ENCODE measurements at places on chromosomes 2 and 18. TPM values are rescaled to one million over a fixed set of nuclear protein-coding genes. Genes with fewer than 3 reads are reported as not detected.

Gene CDCA7
- polyA plus RNA-seq = 2.4 TPM

DNA sequence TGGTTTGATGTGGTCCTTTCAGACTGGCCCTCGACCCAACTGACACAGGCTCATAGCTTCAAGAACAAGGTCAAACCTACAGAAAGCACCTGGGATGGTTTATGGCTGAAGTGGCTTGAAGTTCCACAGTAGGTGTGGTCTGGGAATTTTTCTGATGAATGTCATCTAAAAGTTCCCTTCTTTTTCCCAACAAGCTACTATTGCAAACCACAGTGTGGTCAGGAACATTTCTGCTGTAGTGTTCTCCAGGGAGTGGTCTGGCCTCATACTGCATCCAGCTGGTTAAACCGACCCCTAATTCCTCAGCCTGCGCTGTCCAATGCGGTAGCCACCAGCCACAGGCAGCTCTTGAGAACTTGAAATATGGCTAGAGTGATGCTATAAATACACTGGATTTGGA is 92.7 kb downstream of the FAM124B start:
- no peak for DNase-seq

- DNase-seq = no peak
Observed at GRCh38 chr18:65761636-65762295, 11.0 kb downstream of the CDH7 start.

DNA sequence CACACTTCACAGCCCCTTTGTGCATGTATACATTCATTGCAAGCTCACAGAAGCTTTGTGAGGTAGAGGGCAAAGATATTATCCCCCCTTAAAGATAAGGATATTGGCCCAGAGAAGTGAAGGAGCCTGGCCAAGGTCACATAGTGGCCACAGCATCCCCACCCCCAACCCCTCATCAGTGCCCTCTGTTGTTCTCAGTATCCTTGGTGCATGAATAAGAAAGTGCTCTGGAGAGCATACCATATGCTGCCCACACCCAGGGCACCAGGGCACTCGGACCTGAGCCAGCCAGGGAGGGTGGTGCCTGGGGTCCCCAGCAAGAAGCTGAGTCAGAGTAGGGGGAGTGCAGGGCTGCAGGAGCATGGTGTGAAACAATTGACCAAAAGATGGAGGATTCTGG is 3.3 kb downstream of the DYSF start:
- DNase-seq = no peak

GRCh38 chr2:119216994-119217393 is 6.6 kb upstream of the STEAP3 start:
- no peak for DNase-seq

Gene KLHL14
- polyA plus RNA-seq = 0.39 TPM

Gene OR6B2
- polyA plus RNA-seq = not detected

Gene CAPN14
- polyA plus RNA-seq = 0.44 TPM

DNA sequence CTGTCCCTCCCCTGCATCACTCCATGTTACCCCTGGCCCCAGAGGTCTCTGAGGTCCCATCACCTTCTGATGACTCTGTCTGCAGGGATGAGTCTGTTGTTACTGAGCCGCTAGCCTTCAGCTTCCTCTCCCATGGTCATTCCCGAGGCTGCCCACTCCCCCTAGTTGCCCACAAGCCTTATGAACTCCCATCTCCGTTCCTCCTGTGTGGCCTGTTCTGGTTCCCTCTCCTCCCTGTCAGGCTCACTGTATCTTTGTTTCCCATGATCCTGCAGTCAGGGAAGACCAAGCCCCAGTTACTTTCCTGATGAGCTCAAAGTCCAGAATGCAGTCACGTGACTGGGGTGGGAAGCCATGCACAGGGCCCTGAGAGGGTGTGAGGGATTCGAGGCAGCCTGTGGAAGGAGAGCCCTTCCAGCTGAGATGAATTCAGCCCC is 39.5 kb downstream of the INPP4A start:
- DNase-seq = no peak

- no peak for DNase-seq
Observed at GRCh38 chr2:24122366-24123194, 554 bp downstream of the PFN4 start.

DNA sequence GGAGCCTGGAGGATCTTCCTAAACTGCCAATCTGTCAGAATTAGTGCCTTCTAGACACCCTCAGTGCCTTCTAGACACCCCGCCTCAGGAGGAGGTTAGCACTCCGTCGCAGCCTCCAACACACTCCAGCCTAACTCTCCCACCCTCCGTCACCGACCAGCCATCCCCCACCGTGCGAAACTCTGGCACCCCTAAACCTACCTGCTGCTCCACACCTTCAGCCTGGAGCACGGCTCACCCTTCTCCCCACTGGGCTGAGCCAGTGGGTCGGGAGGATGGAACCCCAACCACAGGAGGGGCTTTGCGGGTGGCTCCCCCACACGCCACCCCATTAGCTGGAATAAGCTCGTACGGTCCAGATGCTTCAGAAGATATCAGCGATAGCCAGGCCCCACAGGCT is 468.9 kb upstream of the HS6ST1 start:
- DNase-seq = no peak

- no peak for DNase-seq
Observed at GRCh38 chr2:134508391-134508790, 210.4 kb downstream of the TMEM163 start.

Gene TUBA3E
- polyA plus RNA-seq = not detected

Gene CYBRD1
- polyA plus RNA-seq = 186 TPM

GRCh38 chr2:126685629-126686028 is 29.7 kb downstream of the GYPC start:
- no peak for DNase-seq

DNA sequence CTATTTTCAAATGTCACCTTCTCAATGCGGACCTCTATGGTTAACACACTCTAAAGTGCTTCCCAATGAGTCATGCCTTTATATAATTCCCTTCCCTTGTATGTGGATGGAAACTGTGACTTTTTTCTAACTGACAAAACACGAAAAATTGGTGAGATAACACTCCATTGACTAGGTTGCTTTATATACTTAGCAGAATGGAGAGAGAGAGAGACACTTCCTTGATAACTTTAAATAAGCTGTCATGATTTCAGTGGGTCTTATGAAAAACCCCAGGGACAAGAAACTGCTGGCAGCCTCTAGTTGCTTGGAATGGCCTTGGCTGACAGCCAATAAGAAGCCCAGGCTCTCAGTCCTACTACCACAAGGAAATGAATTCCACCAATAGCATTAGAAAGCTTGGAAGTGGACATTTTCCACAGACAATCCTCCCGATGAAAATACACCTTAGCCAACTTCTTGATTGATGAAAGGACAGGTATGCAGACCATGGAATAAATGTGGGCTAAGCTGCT is 322.2 kb downstream of the ZNF804A start:
- DNase-seq = no peak

- DNase-seq = no peak
Observed at GRCh38 chr18:50814395-50814794, 5.4 kb downstream of the MRO start.

GRCh38 chr18:55779691-55780585 is 191.9 kb upstream of the TCF4 start:
- peak; percentile 36 for DNase-seq

- no peak for DNase-seq
Observed at GRCh38 chr2:173235947-173236803, 118.5 kb upstream of the CDCA7 start.

Gene GAD1
- 0.43 TPM for polyA plus RNA-seq

Gene MAPK4
- 13.8 TPM for polyA plus RNA-seq

Gene SPHKAP
- polyA plus RNA-seq = 0.11 TPM

Gene MFSD2B
- polyA plus RNA-seq = 0.22 TPM

Gene XDH
- polyA plus RNA-seq = 1.5 TPM

DNA sequence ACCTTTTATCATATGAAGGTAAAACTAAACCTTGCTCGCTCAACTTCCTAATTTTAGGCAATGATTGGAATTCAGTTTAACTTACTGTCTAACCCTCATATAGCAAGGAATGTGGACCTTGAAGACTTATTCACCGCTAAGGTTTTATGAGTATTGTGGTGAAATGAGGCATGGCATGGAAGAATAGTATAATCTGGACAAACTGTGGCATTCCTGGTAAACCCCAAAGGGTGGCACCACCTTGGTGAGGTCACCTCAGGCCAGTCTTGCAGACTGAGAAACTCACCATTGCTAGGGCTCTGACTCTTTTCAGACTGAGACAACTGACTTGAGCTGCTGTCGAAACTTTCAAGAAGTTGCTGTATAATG is 51.1 kb upstream of the EHBP1 start:
- DNase-seq = no peak

- DNase-seq = no peak
Observed at GRCh38 chr18:31149351-31149750, 13.3 kb downstream of the DSC1 start.

Gene GCG
- not detected for polyA plus RNA-seq

DNA sequence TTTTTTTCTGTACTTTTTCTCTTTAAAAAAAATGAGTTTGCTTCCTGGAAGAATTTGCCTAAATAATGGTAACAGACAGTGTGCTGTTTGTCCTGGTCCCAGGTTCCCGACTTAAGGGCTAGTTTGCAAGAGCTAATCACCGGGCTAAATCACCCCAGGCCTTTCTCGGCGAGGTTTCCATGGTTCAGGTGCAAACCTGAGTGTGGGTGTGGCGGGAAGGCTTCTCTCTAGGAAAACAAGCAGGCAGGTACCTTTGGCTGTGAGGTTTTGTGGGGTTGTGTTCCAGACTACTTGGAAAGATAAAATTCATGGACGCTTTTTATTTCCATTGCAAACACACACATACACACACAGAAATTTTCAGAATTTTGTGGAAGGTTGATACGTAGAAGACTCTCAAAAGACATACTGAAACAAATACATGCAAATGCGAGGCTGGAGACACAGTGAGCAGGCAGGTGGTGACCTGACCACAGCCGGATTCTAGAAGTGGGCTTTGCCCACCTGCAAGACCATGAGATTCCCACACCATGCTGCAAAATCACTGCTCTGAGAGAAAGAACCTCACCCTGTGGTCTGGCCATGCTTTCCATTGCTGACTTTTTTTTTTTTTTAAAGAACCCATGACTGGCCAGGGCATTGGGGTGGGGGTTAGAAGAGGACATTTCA is 815 bp downstream of the CNDP1 start:
- DNase-seq = no peak

GRCh38 chr2:28199995-28200679 is 192.5 kb upstream of the FOSL2 start:
- no peak for DNase-seq

- DNase-seq = no peak
Observed at GRCh38 chr2:97749581-97749980, 36.2 kb downstream of the ZAP70 start.

DNA sequence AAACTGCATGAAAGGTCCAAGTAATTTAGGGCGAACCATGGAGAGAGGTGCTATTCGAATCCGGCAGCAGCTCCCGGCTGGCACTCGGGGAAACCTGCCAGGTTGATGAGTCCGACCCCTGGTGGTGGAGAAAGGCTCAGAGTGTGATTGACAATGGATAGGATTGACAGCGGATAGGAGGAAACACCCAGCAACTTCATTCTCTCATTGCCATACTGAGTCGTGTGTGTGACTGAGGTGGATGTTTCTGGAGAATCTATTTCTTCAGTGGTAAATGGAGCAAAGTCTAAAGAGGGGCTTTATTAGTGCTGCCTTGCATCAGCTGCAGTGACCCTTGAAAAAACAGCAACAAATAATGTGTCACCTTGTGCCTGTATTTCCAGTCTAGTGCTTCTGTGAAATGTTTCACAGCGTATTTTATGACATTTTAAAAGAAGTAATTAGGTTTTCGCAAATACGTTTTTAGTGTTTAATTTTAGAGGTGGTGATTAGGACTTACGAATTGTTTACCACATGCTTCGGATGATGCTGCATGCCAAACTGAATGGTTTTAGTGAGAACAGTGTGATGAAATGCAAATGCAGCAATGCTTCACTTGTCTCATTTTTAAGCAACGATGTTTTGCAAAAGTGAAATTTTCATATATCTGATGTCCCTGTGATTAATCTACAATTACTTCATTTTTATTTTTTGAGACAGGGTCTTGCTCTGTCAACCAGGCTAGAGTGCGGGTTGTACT is 102.0 kb downstream of the DCDC2C start:
- DNase-seq = no peak

DNA sequence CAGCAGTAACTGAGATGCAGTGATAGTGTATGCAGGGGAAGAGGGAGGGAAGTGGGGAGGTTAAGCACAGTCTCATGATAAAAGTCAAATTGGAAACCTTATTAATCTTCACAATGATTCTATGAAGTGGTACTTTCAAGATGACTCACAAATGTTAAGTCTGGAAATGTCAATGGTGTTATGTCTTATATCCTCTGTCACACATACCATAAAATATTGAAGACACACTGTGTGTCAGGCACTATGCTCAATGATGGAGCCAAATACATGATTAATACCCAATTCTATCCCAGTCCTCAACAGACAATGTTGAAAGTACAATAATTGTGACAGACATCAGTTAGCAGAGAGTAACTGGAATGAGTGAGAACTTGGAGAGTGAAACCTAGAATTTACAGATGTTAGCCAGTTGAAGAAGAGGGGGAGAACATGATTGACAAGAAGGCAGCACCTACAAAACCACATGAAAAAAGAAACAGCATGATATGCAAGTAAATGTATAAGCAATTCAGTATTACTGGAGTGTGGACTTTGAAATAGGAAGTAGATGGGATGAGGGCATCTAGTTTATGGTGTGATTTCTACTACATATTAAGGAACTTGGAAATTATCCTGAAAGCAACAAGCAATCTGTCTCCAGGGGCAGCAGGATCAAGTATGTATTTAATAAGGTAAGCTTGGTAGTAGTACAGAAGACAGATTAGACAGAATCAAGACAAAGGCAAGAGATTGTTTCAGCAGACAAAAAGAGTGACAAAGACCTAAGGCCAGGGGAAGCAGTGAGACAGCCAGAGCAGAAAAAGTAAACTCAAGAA is 107.6 kb downstream of the STRN start:
- no peak for DNase-seq

DNA sequence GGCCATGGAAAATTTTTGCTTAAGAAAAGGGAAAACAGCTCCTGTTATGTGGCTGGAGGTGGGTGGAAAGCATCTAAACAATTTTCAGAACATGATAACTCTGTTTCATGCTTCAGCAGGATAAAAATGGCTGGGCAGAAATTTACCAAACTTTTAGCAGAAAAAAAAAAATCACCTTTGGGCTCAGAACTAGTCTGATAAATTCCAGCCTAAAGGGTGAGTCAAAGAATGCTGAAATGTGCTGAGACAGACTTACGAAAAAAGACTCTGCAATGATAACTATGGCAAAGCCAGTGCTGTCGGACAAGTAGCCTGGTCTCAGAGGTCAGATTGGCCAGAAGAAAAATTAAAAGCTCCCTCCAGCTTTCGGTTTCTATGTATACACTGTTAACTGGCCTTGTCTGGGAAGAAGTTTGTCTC is 123.6 kb downstream of the LRATD1 start:
- no peak for DNase-seq

Gene ALPG
- not detected for polyA plus RNA-seq
